ENCODE measurements at places on chromosomes 13 and 19.

DNA sequence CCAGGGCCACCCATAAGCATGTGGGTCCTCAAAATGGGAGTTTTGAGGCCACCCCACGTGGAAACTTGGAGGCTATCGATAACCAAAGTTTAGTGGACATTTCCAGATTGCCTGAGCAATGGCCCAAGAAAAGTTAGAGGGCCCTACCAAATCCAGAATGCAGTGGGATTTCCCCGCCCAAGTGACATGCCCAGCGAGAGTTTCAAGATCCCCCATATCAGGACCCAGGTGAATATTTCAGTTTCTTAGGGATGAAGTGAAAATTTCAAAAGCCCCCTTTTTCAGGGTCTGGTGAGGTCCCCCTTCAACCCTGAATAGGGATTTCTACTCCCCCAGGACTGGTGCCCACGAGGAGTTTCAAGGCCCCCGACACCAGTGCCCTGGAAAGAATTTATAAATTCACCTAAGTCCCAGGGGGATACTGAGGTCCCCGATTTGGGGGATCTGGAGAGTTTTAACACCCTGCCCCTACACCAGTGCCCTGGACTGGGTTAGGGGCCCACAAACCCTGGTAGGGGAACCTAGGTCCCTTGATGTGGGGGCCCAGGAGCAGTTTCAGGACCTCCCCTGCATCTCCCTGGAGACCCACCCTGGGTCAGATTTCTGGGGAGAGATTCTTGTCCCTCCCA is 695 bp downstream of the BST2 start:
- DNase-seq, result no peak

DNA sequence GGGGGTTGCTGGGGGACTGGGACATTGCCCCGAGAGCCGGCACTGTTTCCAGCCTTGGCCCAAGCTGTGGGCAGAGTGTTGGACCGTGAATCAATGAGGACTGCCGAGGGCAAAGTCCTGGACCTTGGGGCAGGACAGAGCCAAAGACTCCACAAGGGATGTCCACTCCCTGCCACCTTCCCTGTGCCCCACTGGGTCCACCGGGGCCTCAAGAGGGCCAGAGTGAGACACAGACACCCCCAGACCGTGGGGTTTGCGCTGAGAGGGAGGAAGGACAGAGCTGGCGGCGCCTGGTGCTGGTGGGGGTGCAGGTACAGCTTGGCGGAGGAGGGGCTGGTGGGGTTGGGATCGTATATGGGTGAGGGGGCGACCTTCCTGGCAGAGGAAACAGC is 11.8 kb downstream of the MAST3 start:
- no peak for DNase-seq

DNA sequence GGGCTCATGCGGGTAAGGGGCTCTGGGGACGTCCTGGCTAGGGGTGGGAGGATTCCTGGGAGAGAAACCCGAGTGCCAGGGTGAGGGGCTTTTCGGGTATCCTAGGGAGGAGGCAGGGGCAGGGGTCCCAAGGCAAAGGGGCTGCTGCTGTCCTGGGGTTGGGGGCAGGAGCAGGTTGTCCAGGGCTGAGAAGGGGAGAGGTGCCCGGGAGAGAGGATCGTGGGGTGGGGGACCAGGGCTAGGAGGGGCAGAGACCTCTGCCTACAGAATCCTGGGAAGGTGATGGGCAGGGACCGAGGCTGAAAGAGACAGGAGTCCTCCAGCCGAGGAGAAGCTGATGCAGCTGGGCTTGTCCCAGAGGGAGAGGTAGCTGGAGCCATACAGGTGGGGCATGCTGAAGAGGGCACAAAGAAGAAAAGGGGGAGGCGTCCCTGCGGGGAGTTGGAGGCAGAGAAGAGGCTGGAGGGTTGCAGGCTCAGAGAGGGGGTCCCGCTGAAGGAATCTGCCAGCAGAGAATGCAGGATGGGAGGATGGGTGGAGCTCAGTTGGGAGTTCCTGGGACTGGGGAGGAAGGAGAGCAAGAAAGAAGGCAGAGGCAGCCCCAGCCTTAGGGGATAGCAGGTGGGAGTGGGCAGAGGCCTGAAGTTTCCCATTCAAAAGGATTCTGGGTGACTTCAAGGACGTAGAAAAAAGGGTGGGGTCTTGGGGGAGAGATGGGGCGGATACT is 574 bp downstream of the CYP2S1 start:
- DNase-seq, result no peak

DNA sequence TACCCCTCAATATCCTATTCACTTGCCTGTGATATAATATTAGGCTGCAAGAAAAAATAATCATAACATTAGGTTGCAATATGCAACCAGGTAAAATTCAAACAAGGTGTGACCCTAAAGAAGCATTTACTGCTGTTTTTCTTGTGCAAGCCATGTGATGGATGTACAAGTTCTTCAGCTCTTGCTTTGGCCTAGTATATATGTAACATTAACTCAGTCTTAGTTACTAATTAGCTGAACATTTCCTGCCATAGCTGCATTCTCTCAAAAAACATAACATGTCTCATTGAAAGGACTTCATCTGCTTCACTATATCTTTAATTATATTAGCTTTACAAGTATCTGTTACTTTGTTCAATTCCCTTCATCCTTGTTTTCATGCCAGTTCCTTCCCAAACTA is 406.8 kb upstream of the HTR2A start:
- no peak for DNase-seq

GRCh38 chr19:20863176-20863575 is 59.9 kb upstream of the ZNF85 start:
- DNase-seq, result no peak

DNA sequence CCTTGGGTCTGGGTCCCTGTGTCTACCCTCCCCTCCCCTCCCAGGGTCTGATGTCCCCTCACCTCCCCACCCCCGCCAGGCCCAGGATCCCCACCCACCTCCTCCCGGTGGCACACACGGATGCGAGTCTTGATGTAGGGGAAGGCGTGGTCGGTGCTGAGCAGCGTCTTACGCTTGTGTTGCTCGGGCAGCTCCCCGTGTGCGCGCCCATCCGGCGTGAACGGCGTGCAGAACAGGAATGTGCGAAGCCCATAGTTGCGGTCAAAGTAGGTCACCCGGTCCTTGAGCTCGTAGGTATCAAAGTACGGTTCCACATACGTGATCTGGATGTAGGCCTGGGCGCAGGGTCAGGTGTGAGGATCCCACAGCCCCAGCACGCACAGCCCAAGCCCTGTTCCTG is 4.4 kb upstream of the KANK2 start:
- DNase-seq, result no peak

GRCh38 chr19:10835089-10835753 is 791 bp downstream of the TMED1 start:
- peak; percentile 13 for DNase-seq

- no peak for DNase-seq
Measured at GRCh38 chr13:98216135-98216565, 39.1 kb upstream of the RNF113B start.

- DNase-seq, result no peak
Measured at GRCh38 chr13:112889351-112890290, 79.4 kb upstream of the MCF2L start.

DNA sequence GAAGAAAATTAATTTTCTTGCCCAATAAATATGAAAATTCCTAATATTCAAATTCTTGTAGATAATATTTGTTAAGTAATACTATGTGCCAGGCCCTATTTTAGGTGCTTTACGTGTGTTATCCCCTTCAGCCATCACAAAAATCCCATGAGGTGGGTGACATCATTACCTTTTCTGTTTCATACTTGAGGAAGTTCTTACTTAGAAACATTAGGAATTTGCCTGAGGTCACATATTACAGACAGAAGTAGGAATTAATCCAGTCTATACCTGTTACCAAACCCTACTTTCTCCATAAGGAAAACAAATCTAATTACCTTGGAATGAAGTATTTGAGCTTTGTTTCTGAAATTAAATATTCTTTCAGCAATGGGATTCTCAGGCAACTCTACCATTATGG is 336.1 kb downstream of the GPC6 start:
- no peak for DNase-seq

DNA sequence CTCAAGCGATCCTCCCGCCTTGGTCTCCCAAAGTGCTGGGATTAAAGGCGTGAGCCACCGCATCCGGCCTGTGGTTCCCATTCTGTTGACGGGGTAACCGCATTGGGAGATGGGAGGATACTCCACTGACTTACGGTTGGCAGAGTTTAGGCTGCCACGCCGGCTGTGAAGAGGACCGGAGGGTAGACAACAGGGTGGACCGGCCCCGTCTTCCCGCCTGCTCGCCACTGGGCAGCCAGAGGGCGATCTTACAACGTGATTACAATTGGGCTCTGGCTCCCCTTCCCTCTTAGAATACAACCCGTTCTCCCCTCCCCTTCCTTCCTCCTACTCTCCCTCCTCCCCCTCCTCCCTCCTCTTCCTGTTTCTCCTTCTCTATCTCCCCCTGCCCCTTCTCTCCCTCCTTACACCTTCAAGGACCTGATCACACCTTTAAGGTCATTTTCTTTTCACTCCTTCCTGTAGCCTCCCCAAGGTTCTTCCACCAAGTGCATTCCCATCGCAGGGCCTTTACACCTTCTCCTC is 957 bp upstream of the CCDC194 start:
- no peak for DNase-seq

GRCh38 chr19:16363133-16363851 is 38.7 kb downstream of the KLF2 start:
- DNase-seq, result no peak

DNA sequence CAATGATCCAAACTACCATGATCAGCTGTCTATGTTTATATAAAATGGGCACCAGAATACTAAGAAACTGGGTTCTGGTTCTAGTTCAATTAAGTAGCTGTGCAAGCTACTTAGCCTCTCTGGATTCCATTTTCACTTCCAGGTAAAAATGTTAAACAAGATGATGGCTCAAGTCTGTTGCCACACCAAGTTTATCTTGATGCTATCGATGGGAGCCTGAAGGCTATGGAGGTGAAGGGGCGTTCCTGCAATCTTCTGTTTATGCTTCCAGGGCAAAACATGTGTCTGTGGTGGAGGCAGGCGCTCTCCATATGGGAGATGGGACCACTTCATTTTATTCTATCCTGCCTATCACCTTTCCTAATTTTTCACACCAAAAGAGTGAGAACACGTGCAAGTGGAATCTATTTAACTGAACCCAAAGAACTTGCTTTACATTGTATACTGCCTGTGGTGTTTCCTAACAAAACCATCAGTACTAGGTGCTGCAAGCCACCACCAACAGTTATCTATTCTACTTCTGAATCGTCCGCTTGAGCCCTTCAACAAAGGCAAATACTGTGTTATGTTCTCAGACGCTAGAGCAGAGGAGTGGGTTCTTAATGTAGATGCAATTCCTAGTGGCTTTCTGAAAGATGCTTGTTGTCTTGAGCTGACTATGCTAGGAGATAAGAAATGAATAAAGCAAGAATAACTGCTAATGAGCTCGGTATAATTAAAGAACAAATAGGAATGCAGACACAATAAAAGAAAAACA is 70.9 kb downstream of the DOCK9 start:
- no peak for DNase-seq

GRCh38 chr13:32840989-32841713 is 175.1 kb upstream of the KL start:
- no peak for DNase-seq

DNA sequence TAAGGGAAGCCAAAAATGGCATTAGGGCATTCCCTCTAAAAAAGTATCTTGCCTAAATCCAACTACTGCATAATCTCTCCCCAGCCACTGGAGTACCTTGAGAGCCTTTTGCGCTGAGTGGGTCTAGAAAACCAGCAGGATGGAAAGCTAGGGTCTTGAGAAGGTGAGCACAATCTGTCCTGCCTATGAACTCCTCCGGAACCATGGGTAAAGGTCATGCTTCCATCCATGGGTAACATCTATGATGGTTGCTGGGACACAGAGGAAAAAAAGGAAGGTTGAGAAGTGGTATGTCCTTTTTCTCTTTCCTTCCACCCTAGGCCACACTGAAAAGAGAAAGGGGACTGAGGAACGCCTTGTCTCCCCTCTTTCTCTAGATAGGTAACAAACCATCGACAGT is 52.4 kb downstream of the ZNF676 start:
- DNase-seq, result no peak

DNA sequence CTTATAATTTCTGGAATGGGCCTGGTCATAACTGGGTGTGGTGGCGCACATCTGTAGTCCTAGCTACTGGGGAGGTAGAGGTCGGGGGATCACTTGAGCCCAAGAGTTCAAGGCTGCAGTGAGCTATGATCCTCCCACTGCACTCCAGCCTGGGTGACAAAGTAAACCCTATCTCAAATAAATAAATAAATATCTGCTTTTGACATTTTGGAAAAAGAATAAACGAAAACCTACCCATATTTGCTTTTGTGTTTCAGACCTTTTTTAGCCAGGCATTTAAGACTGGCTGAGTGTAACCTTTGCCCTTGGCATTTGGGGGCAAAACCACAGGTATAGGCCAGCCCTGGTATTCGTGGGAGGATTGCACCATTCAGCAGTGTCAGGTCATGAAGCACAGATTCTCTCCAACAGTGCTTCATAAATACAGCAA is 14.8 kb upstream of the RCBTB2 start:
- DNase-seq, result no peak

DNA sequence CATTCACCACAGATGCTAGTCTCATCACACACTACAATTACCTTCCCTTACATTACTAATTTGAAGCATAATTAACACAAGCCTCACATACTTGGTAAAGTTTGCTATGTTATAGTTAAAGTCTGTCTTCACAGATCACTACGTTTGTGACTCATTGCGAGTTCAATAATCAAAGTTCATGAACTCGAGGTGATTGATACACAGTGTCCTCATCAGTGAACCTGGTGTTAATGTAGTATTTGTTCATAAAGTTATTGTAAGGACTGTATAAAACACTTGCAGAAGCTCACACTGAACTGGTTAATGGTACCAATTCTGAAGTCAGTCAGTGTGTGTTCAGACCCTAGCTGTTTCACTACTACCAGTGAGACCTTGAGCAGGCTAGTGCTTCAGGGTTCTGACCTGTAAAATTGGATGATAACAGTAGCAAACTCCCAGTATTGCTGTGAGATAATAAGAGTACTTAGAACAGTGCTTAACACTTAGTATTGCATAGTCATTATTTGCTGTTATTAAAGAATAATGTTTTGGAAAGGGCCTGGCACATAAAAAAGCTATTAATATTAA is 313.3 kb downstream of the LIG4 start:
- DNase-seq, result no peak

All from putamen (tissue), 1 donor.